ENCODE measurements at places on chromosomes 6 and 20. TPM values are rescaled to one million over a fixed set of nuclear protein-coding genes. Genes with fewer than 3 reads are reported as not detected.

DNA sequence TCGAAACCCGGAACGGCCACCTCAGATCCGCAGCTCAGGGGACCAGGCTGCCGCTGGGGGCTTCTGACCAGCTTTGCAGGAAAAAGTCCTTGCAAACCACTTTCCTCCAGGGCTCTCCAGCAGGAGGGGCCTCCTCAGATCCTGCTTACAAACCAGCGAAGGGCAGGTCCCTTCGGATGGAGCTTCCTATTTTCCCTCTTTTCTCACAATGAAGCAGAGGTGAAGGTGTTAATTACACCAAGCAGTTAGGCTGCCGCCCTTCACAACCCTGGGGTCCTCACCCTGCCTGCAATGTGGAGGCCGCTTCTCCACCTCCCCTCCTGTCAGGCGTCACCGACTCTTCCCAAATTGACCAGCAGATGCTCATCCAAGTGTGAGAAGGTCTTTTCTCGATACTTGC lies 5.7 kb downstream of the ARHGAP40 start:
- no peak for DNase-seq

GRCh38 chr6:31246051-31246521 lies 25.8 kb downstream of the HLA-C start:
- no peak for DNase-seq

DNA sequence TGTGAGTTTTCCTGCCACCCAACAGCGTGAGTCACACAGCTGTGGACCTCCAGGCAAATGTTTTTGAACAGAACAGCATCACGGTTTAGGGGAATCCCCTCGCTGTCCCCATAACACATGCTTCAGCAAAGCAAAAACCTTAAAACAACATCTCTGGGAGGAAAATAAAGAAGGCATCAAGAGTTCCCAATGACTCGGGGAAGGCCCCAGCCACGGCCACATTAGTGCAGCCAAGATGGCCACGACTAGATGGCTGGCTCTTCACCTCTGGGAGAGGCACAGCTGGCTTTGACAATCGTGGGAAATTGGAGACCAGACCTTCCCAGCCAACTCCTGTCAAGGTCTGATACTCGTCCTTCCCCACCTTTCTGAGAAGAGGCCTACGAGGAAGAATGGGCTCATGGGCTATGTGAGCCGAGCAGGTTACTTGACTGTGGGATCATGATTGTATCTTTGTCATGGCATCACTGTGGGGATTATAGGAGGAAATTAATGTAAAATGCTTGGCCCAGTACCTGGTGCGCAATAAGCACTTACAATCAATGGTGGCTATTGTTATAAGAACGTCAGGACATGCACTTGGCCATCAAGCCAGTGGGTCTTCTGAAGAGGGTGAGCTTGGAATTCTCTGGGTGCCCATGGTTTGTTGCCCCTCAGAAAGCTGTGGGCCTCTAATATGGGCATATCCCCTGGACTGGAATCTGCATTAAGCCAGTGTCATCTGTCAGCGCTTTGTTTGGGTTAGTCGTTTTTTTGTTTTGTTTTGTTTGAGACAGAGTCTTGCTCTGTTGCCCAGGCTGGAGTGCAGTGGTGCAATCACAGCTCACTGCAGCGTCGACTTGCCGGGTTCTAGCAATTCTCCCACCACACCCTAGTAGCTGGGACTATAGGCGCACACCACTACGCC lies 43.6 kb downstream of the FGD2 start:
- DNase-seq = peak; percentile 93

DNA sequence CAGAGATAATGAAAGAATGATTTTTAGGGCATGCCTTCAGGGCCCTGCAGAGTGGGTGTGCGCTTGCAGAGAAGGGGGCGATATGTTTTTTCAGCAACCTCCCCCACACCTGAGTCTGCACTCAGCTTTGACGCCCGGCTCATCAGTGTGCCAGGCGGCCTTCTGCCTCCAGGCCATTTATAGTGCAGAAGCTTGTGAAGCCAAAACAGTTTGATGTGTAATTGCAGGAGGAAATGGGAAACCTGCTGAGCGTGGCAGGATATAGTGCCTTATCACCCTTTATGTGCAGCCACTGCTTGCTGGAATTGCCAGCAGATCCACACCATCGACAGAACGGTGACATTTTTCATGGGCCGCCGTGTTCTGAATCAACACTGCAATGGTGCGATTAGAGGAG lies 178.2 kb downstream of the CDH4 start:
- DNase-seq = no peak

GRCh38 chr6:81751388-81752083 lies 945 bp downstream of the TENT5A start:
- DNase-seq = peak; percentile 74

The ASIP gene
- total RNA-seq = not detected

All from activated CD4-positive, alpha-beta T cell treated with anti-CD3 and anti-CD28 coated beads, Interleukin-2, amount 10 ng/mL, durations not matched to agents 24 days and 14 days (primary cell).